ENCODE measurements at places on chromosomes 1 and 21.

GRCh38 chr1:94020764-94021579 lies 100.0 kb downstream of the ABCA4 start:
- ATAC-seq: no peak

DNA sequence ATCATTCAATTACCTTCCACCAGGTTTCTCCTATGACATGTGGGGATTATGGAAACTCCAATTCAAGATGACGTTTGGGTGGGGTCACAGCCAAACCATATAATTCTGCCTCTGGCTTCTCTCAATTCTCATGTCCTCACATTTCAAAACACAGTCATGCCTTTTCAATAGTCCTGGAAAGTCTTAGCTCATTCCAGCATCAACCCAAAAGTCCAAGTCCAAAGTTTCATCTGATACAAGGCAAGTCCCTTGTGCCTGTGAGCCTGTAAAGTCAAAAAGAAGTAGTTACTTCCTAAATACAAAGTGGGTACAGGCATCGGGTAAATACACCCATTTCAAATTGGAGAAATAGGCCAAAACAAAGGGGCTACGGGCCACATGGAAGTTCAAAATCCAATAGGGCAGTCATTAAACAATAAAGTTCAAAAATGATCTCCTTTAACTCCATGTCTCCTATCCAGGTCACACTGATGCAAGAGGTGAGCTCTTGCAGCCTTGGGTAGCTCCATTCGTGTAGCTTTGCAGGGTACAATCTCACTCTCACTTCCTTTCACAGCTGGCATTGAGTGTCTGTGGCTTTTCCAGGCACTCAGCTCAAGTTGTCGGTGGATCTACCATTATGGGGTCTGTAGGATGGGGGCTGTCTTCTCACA lies 112.9 kb downstream of the FCRL5 start:
- ATAC-seq: no peak

DNA sequence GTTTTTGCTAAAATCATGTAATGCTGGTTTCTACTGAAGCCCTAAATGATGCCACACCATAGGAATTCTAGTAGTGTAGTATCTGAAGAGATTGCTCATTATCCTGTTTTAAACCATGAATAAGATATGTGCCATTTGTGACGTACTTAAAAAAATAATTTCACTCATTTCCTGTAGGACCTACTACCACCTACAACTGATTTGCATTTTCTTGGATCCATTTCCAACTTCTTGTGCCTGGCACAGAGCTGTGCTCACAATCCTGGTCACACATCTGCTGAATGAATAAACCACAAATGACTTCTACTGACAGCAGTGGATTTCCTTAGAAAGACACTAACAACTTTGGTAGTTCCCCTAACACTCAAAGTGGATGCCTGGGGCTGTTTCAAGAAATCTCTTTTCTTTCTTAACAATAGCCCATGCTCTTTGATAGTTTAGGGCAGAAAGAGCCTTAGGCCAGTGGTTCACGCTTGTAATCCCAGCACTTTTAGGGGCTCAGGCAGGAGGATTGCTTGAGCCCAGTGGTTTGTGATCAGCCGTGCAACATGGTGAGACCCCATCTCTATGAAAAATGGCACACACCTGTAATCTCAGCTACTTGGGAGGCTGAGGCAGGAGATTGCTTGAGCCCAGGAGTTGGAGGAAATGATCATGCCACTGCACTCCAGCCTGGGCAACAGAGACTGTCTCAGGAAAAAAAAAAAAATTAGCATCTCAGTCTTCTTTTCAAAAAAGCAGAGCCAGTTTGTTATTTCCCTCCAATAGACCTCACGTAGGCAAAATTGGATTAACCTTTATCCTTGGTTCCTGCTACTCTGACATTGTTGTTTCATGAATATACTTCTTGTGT lies 13.0 kb upstream of the BATF3 start:
- ATAC-seq: peak; percentile 78

- ATAC-seq: peak; percentile 71
Measured at GRCh38 chr1:1540090-1540817, at the start of gene TMEM240. Gene TMEM240, minus strand, starts transcription at chr1:1540624. Its CDS starts 278 bp downstream, at chr1:1540346.

- ATAC-seq: peak; percentile 58
Measured at GRCh38 chr1:67307251-67308060, at the start of gene IL12RB2. Gene IL12RB2, plus strand, starts transcription at chr1:67307873. Its CDS starts 12,496 bp downstream, at chr1:67320369.

- no peak for ATAC-seq
Measured at GRCh38 chr1:11384170-11384554, 94.8 kb upstream of the DISP3 start.

DNA sequence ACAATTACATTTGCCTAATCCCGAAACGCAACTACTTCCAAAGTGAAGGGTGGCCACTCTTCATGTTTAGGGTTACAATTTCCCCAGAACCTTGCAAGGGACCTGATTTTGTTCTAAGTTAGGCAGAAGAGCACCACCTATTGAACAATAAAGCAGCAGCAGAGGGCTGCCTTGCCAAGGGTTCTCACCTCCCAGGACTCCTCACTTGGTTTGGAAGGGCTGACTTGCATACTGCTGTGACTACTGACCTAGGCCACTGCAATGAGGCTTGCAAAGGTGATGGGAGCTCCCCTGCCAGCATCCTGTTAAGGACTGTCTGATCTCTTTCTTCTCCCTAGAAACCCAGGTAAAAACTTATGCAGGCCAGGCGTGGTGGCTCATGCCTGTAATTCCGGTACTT lies 14.2 kb downstream of the MTOR start:
- no peak for ATAC-seq

DNA sequence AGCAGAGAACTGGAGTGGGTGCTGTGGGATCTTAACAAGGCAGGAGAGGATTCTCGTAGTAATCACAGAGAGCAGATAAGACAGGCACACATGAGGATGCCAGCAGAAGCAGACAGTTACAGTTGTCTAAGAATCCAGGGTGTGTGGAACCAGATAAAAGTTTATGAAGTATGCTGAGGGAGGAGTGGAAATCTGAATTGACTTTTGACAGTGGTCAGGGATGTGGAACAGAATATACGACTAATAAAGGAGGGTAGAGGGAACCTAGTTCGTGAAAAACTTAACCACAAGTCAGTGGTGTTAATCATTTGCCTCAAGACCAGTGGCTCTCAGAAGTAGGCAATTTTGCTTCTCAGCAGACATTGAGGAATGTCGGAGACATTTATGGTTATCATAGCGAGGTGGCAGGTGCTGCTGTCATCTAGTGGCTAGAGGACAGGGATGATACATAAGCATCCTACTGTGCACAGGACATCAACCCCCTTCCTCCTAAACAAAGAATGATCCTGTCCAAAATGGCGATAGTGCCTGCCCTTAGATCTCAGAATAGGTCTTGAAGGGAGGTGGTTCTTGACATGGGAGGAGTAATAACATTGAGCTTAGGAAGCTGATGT lies 3.0 kb downstream of the LRRC8D start:
- no peak for ATAC-seq

DNA sequence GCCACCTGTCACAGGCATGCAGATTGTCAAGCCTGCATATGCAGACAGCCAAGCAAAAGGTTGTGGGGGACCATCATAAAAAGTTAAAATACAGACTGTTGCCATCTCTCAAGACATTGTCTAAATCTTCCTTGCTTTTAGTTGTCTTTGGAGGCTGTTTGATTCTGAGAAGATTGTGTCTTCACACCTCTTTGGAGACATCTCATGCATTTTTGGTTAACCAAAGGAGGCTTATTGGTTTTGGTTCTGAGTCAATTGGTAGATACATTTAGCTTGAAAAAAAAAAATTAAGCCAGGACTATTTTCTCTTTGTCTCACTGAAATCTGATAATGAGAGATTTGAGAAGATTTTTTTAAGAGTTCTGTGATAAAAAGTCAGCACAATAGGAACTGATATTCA lies 217.6 kb downstream of the LYPLAL1 start:
- ATAC-seq: no peak

DNA sequence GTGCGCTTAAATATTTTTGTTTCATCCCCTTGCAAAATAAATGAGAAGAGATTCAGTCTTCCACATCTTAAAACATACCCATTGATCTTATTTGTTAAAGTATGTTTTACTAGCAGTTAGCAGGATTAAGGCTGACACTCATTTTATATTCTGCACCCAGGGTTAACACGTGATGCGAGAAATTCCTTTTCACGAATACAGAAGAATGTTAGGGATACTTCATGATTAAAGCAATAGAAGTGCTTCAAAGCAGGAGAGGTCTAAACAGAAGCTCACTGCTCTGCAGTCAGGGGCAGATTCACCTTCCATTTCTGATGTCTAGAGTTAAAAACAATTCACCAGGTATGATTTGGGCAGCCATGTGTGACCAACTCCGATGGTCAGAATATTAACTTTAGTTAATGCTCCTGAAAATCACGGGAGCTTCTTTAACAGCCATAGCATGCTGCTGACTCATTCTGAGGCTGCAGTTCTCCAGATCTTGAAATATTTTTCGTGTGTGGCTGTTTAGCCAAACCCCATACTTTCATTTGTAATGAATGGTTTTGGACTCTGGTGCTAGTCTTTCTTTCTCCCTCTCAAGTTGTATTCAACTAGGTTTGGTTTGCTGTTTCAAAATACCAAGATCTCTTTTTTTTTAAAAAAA lies 19.7 kb downstream of the BCAR3 start:
- ATAC-seq: peak; percentile 56

GRCh38 chr1:39154553-39155421 lies 49.7 kb upstream of the MACF1 start:
- peak; percentile 67 for ATAC-seq

DNA sequence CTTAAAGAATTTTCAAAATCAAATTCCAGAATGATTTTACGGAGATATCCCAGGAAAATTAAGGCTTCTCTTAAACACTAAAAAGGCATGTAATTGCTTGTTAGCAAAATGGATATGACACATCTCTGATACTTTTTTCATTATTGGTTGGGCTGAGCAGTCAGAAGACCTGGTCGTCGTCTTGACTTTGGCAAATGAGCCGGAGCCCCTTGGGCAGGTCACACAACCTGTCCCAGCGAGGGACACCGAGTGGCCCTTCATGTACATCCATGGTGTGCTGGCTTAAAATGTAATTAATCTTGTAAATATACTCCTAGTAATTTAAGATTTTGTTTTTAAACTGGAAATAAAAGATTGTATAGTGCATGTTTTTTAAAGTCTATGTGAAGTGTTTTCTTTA lies 33.9 kb downstream of the IFNGR2 start:
- ATAC-seq: no peak

- no peak for ATAC-seq
Measured at GRCh38 chr1:10103193-10103592, 70.4 kb downstream of the UBE4B start.

DNA sequence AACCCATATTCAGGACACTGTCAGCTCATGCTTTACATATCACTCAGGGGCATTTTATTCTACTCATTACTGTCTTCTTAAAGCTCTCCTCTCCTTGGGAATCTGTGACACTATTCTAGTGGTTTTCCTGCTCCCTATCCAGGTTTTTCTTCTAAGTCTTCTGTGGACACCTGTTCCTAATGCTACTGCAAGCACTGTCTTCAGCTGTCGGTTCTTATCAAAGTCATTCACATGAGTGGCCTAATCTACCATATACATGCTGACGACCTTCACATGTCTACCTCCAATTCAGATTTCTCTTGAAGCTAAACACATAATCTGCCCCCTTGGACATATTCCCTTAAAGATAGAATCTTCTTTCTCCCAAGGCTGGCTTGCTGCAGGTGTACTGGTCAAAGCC lies 39.8 kb upstream of the PRRX1 start:
- ATAC-seq: no peak

GRCh38 chr1:44724296-44724954 lies 6.5 kb downstream of the RNU5D-1 start:
- ATAC-seq: no peak

GRCh38 chr1:211469938-211470529 lies 21.9 kb downstream of the RD3 start:
- ATAC-seq: peak; percentile 100

DNA sequence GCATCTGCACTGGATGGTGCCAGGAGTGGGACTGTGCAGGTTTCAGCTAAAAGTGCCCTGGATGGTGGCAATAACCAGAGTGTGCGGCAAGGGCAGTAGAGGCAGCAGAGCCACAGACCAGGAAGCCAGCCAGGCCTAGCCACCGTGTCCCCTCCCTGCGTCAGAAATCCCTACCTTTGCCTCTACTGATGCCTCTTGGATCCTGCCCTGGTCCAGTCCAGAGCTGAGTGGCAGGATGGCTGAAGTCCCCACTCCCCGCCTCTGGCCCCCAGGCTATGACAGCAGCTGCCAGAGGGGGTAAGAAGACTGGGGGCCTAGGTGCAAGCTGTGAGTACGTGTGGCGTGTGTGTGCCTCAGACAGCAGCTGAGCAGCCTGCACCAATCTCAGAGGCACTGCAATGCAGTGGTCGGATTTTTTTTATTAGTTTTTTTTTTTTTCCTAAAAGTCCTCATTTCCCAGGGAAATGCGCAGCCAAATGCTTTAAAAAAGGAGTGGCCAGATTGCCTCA lies 51.9 kb downstream of the SYT2 start:
- no peak for ATAC-seq

- ATAC-seq: no peak
Measured at GRCh38 chr1:25168193-25169071, 63.9 kb downstream of the SYF2 start.

- peak; percentile 75 for ATAC-seq
Measured at GRCh38 chr1:31811605-31812004, 4.2 kb downstream of the SPOCD1 start.

GRCh38 chr21:45032332-45032731 lies 42.0 kb upstream of the ADARB1 start:
- no peak for ATAC-seq

GRCh38 chr1:203548892-203549291 lies 54.9 kb downstream of the OPTC start:
- ATAC-seq: no peak

- no peak for ATAC-seq
Measured at GRCh38 chr1:164777518-164777917, 218.5 kb downstream of the PBX1 start.

- ATAC-seq: no peak
Measured at GRCh38 chr1:151135433-151136385, 10.7 kb downstream of the SEMA6C start.

- no peak for ATAC-seq
Measured at GRCh38 chr1:232218955-232219865, 410.7 kb downstream of the SIPA1L2 start.

GRCh38 chr1:110243146-110243545 lies 33.0 kb downstream of the KCNC4 start:
- ATAC-seq: no peak

GRCh38 chr1:236044341-236044740 lies 20.5 kb downstream of the NID1 start:
- no peak for ATAC-seq

DNA sequence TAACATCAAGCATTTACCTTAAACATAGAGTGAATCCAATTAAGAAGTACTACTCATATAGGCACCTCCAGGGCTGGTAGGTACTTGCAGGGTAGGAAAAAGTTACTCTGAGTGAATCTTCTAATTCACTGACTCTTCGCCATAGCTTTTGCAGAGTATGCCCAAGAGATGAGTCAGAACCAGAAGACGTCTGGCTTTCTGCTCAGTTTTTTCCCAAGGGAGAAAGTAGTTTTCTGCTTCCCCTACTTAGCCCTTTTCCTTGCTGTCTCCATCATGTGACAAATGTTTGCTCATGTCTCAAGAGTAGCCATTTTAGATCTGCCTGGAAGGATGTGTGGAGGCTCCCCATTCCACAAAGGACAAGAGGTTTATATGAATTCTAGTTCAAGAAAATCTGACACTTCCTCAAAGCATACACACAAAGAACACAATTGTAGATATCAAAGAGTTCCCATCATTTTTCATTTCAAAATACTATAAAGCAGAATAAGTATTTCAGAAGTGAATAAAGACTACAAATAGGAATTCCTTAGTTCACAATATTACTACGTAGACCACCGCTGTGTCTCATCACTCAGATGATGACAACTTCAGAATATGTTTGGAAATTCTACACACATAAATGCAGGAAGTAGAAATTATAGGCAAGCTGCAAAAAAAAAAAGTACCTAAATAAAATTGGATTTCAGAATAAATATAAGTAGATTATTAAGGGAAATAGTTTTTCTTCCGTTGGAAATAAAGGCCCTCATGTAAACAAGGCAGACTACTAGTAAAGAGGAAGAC lies 98.5 kb downstream of the ASH1L start:
- peak; percentile 60 for ATAC-seq

Data from SK-N-SH treated with all-trans-retinoic acid at 6 μM for 48 hours (cell line).